ENCODE measurements at places on chromosomes 11 and 22.
A peak's percentile ranks its signal among the peaks of the same experiment; 100 is the strongest.

DNA sequence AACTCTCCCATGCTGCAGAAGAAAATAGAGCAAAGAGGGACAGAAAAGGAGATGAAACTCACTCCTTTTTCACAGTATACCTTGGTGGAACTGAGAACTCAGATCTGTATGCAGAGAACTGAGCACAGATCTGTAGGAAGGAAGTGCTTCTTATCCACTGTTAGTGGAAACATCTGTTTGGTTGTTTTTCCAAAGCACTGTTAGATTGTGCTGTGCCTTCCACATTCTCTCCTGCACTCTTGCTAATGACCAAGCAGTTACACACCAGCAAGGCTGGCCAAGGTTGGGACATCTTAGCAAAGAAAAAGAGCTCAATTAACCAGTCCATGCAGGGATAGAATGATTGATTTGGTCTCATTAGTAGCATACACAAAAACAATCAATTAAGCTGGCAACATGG, 20.1 kb upstream of the SIK2 start:
- no peak for DNase-seq

- no peak for DNase-seq
These were observed 42.5 kb downstream of the MCM5 start for GRCh38 chr22:35442471-35442870.

- no peak for DNase-seq
These were observed 353.7 kb downstream of the INSC start for GRCh38 chr11:15468466-15468865.

DNA sequence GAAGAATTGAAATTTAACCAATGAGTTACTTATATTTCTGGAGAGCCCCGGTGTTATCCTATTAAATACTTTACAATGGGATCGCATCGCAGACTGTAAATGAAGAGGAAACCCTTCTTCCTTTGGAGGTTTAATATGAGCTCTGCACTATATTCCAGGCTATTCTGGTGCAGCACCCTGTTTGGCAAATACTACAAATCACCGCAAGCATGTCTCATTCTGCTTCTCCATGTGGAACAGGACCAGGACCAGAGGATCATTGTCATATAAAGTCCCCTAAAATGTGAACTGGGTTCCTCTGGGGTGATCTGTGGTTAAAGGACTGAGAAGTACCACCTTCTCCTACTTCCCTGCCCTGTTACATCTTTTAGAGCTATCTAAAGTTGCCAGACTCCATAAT, 703.7 kb downstream of the DLG2 start:
- DNase-seq = no peak

GRCh38 chr11:84212468-84213390, 926.6 kb upstream of the CCDC90B start:
- no peak for DNase-seq

- no peak for DNase-seq
These were observed 21.4 kb downstream of the YPEL1 start for GRCh38 chr22:21714059-21714770.

GRCh38 chr22:24996420-24996952, 44.0 kb downstream of the KIAA1671 start:
- DNase-seq = no peak

DNA sequence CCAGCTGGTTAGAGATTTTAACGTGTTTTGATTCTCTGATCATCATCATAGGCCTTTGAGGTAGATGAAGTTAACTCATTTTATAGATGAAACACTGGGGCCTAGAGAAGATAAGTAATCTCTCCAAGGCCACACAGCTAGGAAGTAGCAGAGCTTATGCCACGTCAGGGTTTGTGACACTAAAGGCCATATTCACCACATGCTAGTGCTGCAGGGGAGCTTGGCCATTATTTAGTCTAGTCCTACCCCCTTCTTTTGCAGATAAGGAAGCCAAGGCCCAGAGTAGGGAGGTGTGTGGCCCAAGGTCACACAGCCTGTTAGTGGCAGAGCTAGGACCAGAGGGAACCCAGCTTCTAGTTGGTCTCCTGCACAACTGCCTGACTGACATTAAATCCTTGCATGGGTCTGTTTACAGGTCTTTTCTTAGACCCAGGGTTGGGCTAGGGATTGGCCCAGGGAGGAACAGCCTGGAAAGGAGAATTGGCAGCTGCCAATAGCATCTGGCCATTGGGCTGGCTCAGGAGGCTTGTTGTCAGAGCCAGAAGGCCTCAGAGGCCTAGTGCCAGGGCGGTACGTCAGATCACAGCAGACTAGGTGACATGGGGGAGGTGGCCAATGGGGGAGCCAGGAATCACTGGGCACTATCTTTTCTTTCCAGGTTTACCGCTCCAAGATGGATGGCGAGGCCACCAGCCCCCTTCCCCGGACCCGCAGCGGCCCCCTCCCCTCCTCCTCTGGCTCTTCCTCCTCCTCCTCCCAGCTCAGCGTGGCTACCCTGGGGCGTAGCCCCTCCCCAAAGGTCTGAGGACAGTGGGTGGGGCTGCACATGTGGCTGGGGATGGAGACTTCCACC, 36.0 kb downstream of the PHLDB1 start:
- DNase-seq = no peak

- DNase-seq = no peak
These were observed 69.7 kb upstream of the NECTIN1 start for GRCh38 chr11:119798656-119799055.

- no peak for DNase-seq
These were observed 54.7 kb downstream of the PHF21B start for GRCh38 chr22:44955102-44955501.

DNA sequence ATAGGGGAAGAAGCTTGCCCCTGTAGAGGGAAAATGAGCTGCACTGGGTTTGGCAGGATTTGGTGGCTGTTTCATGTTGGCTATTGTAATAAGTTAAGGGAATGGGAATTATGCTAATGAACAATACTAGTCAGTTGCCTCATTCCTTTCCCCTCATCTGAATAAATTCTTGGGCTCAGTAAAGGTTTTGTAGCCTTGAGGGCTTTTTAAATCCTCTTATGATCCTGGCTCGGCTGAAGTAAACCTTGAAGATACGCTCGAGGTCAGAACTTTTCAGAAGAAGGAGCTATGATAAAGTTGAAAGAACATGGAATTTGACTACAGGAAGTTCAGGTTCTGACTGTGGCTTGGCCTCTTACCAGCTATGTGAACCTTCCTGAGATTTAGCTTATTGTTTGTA, 448.7 kb downstream of the RAB38 start:
- DNase-seq = no peak

GRCh38 chr11:8265681-8266241, 2.1 kb upstream of the LMO1 start:
- DNase-seq = no peak

- no peak for DNase-seq
These were observed 15.3 kb upstream of the ZC3H12C start for GRCh38 chr11:110077831-110078325.

GRCh38 chr11:7688238-7688826, 15.0 kb upstream of the CYB5R2 start:
- DNase-seq = no peak

DNA sequence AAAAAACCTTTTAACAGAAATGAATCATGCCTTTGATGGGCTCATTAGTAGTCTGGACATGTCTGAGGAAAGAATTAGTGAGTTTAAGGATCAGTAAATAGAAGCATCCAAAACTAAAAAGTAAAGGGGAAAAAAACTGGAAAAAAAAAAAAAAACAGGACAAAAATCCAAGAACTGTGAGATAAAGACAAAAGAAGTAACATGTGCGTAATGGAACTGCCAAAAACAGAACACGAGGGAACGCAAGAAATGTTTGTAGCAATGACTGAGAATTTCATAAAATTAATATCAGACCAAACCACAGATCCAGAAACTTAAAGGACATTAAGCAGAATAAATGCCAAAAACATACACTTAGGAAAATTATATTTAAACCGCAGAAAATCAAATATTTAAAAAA, 77.4 kb downstream of the MS4A13 start:
- DNase-seq = no peak

DNA sequence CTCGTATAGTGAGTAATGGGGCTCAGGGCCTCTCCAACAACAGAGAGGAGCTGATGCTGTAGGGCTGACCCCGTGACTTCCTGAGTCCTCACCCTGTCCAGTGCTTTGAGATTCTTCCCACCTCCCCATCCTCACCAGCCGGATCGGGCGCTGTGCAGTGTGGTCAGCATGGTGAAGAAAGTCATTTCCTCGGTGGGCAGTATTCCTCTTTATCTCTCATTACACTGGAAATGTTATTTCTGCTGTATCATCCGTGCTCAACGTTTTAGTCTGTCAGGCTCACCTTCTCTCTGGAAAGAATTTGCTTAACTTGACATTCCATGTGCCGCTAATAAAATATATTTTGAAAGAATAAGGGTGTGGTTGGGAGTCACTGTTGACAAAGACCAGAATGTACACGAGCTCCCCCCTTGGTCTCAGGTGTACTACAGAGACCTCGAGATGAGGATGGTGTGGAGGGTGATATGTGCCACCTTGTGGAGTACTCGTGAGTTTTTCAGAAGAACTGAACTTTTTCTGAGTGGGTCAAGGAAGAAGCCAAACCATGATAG, 25.7 kb upstream of the SCGB1A1 start:
- DNase-seq = no peak

DNA sequence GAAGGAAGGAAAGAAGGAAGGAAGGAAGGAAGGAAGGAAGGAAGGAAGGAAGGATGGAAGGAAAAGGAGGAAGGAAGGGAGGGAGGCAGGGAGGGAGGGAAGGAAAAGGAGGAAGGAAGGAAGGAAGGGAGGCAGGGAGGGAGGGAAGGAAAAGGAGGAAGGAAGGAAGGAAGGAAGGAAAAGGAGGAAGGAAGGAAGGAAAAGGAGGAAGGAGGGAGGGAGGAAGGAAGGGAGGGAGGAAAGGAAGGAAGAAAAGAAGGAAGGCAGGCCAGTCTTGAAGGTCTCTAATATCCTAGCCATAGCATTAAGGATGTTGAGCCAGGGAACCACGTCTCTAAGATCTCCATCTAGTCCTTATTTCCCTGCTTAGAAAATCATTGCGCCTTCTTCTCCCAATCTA, 78.8 kb downstream of the TMPRSS5 start:
- DNase-seq = no peak

DNA sequence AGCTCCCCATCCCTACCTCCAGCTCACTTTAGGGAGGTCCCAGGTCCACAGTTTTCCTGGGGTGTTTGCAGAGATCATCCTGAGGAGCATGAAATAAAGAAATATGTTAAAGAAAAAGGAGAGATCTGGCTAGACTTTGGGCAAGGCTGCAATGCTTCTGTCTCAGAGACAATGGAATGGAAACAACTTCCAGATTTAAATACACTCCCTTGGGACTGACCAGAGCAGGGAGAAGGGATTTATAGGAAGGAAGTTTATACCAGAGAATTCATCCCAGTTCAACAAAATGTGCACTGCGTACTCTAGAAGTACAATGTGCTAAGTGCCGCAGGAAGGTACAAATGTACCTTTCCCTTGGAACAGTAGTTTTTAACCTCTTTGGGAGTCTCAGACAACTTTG, 40.4 kb downstream of the ETS1 start:
- no peak for DNase-seq

GRCh38 chr11:15006139-15006759, 34.1 kb upstream of the CALCA start:
- DNase-seq = no peak

GRCh38 chr11:63929616-63930015, 9.2 kb upstream of the NAA40 start:
- DNase-seq = no peak

DNA sequence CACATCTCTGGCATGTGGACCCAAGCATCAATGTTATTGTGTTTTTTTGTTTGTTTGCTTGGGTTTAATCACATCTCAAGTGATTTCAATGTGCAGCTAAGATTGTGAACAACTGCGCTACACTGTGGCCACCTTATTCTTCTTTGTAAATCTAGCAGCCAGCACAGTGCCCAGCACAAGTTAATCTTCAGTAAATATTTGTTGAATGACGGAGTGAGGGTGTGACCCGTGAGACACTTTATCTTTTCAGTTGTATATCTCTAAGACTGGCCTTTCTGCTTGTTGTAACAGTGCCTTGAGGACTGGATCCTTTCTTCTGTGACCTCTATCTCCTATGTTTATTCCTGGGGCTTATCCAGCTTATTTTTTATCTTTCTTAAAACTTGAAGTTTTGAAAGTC, 21.4 kb upstream of the AMOTL1 start:
- no peak for DNase-seq

DNA sequence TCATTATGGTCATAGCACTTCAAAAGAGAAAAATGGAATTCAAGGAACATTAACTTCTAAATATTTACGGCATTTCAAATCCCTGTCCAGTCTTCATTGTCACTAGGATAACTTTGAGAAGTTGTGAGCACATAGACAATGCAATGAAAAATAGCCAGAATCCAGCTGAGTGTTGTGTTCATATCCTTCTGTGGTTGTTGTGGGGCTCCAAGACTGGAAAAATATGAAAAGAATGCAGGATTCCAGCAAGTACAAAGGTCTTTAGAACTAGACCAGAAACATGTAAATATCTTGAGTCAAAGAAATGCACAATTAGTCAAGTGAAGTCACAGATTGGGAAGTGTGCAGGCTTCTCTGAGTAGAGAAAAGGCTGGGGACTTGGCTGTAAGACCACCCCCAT, 68.7 kb downstream of the WT1 start:
- no peak for DNase-seq

GRCh38 chr11:27025957-27026733, 14.5 kb upstream of the BBOX1 start:
- no peak for DNase-seq

DNA sequence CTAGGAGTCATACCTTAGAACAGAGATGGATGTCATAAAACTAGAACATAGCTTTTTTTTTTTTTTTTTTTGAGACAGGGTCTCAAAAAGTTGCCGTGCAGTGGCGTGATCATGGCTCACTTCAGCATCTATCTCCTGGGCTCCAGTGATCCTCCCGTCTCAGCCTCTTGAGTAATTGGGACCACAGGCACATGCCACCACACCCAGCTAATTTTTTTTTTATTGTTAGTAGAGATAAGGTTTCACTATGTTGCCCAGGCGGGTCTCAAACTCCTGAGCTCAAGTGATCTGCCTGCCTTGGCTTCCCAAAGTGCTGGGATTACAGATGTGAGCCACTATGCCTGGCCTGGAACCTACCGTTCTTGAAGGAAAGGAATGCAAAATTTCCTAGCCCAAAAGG, 8.8 kb upstream of the CEP295 start:
- DNase-seq = no peak

DNA sequence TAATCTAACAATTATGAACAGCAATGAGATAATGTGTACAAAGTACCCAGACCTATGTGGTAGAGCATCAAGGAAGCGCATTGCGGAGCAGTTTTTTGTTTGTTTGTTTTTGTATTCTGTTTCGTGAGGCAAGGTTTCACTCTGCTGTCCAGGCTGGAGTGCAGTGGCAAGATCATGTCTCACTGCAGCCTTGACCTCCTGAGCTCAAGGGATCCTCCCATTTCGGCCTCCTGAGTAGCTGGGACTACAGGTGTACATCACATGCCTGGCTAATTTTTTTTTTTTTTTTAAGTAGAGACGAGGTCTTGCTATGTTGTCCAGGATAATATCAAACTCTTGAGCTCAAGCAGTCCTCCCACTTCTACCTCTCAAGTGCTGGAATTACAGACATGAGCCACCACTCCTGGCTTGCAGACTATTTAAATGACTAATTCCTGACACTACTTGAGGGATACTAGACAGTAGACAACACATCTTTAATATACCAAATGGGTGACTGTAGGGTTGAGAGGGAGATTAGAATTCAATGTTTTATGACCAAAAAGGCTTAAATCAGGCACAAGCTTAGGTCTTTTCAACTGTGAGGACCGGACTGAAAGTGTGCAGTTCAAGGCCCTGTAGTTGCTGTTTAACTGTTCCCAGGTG, 12.7 kb downstream of the OR51B4 start:
- no peak for DNase-seq

- DNase-seq = no peak
These were observed 184.4 kb upstream of the NCAM1 start for GRCh38 chr11:112776834-112777233.

GRCh38 chr11:94602430-94603372, 35.5 kb downstream of the PIWIL4 start:
- peak; percentile 23 for DNase-seq

Data from activated gamma-delta T cell treated with Interleukin-2 at 50 U/mL for 16 hours (primary cell).